ENCODE measurements at places on chromosomes 13 and 19. TPM values are rescaled to one million over a fixed set of nuclear protein-coding genes. Genes with fewer than 3 reads are reported as not detected.

The VRK3 gene
- 8.9 TPM for total RNA-seq

The ETV2 gene
- total RNA-seq = 2.1 TPM

The ZNF223 gene
- total RNA-seq = 5.2 TPM

The FCHO1 gene
- 1.0 TPM for total RNA-seq

The ZNF285 gene
- 7.3 TPM for total RNA-seq

The CPB2 gene
- not detected for total RNA-seq

The GPI gene
- 80.4 TPM for total RNA-seq

The SLC1A6 gene
- total RNA-seq = under 0.01 TPM

The ZNF442 gene
- 4.2 TPM for total RNA-seq

The KCNJ14 gene
- 1.0 TPM for total RNA-seq

The RYR1 gene
- 243 TPM for total RNA-seq

The ZNF575 gene
- total RNA-seq = not detected

The ATP4B gene
- total RNA-seq = not detected

The DHDH gene
- not detected for total RNA-seq

The FBN3 gene
- total RNA-seq = 4.2 TPM

The CGB2 gene
- total RNA-seq = not detected

The TPTE2 gene
- total RNA-seq = not detected
